Thoracic aorta (tissue), 2 donors: ENCODE measurements at places on chromosomes 5 and 9. TPM values are rescaled to one million over a fixed set of nuclear protein-coding genes. Genes with fewer than 3 reads are reported as not detected.

DNA sequence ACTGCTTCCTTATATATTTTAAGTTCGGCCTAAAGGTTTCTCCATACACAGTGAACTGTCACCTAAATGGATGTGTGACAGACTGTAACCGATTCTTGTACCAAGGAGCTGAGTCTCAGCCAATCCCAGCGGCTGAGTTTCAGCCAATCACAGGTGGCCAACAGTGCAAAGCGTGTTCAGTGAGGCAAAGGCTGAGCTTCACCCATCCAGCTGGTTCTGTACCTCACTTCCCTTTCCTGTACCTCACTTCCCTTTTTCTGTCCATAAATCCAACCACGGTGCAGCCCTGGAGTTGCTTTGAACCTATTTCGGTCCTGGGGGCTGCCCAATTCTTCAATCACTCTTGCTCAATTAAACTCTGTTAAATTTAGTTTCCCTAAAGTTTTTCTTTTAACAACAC, 15.7 kb upstream of the TBC1D9B start:
- H3K36me3 ChIP-seq: no peaks in the 10 kb centered on the region
- H3K4me1 ChIP-seq: no peaks in the 10 kb centered on the region
- H3K4me3 ChIP-seq: no peak overlapping the region
- H3K27ac ChIP-seq: no peak overlapping the region
- H3K27me3 ChIP-seq: no peaks in the 10 kb centered on the region
- no peak for DNase-seq

Gene ELOVL7
- total RNA-seq: 3.0 TPM

DNA sequence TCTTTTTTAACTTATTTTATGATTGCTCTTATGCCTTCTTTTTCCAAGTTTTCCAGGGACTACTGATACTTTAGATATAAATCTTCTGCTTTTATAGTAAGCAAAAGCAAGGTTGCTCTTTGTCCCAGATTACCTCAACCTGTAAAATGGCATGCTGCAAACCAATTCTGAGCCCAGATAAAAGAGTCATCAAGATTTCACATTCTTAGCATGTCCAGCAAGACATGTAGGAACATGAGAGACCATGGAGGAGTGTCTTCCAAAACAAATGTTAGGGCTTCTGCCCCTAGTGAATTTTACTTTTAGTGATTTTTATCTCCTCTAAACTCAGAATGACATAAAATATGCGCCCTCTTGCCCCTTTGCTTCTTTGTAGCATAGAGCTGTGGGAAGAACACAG, 7.0 kb upstream of the CDC20B start:
- peaks cover 7% of the 10 kb centered on the region for H3K4me1 ChIP-seq
- no peak for DNase-seq
- no peaks in the 10 kb centered on the region for H3K36me3 ChIP-seq
- H3K27me3 ChIP-seq: peaks cover 30% of the 10 kb centered on the region

Gene CCL28
- 4.3 TPM for total RNA-seq

Gene PPP1R26
- total RNA-seq: 11.9 TPM

Gene TSSK1B
- not detected for total RNA-seq

Gene PCDHB16
- 11.6 TPM for total RNA-seq

GRCh38 chr5:52876456-52876855, 88.7 kb downstream of the ITGA1 start:
- H3K4me3 ChIP-seq: no peak overlapping the region
- peaks cover 13% of the 10 kb centered on the region for H3K4me1 ChIP-seq
- H3K36me3 ChIP-seq: no peaks in the 10 kb centered on the region
- no peak for DNase-seq
- H3K27me3 ChIP-seq: no peaks in the 10 kb centered on the region
- no peak overlapping the region for H3K27ac ChIP-seq

GRCh38 chr5:150291388-150292385, 2.1 kb upstream of the CAMK2A start:
- H3K27ac ChIP-seq: no peak overlapping the region
- no peaks in the 10 kb centered on the region for H3K4me1 ChIP-seq
- H3K27me3 ChIP-seq: no peaks in the 10 kb centered on the region
- no peaks in the 10 kb centered on the region for H3K36me3 ChIP-seq
- H3K4me3 ChIP-seq: no peak overlapping the region
- no peak for DNase-seq

Gene CDKN2B
- 10.0 TPM for total RNA-seq

- no peaks in the 10 kb centered on the region for H3K4me1 ChIP-seq
- H3K27ac ChIP-seq: no peak overlapping the region
- no peaks in the 10 kb centered on the region for H3K36me3 ChIP-seq
- H3K27me3 ChIP-seq: no peaks in the 10 kb centered on the region
- H3K4me3 ChIP-seq: no peak overlapping the region
Observed at GRCh38 chr5:21173526-21173925, 1185.5 kb upstream of the CDH18 start.

DNA sequence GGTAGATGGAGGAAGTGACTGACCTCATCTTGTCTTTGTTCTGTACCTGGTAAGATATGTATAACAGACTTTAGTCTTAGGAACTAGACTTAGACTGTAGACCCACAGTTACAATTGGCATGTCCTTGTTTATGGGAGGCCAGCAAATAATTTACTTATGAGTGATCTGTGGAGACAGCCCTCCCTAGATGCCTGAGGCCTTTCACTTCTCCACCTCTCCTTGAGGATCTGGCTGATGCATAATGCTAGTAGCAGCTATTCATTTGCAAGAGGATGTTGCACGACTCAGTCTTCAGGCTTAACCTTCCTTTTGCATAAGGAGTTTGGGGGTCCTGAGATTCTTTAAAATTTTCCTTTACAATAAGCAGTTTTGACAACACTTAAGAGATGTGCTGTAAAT, 100.7 kb downstream of the YTHDC2 start:
- H3K4me3 ChIP-seq: no peak overlapping the region
- no peaks in the 10 kb centered on the region for H3K27me3 ChIP-seq
- no peaks in the 10 kb centered on the region for H3K36me3 ChIP-seq
- no peaks in the 10 kb centered on the region for H3K4me1 ChIP-seq

Gene SEMA4D
- total RNA-seq: 20.2 TPM

- DNase-seq: no peak
- no peaks in the 10 kb centered on the region for H3K4me1 ChIP-seq
- H3K36me3 ChIP-seq: no peaks in the 10 kb centered on the region
- H3K27me3 ChIP-seq: no peaks in the 10 kb centered on the region
Observed at GRCh38 chr9:86994231-86994630, 46.9 kb upstream of the GAS1 start.

Gene CCDC152
- total RNA-seq: 4.7 TPM

DNA sequence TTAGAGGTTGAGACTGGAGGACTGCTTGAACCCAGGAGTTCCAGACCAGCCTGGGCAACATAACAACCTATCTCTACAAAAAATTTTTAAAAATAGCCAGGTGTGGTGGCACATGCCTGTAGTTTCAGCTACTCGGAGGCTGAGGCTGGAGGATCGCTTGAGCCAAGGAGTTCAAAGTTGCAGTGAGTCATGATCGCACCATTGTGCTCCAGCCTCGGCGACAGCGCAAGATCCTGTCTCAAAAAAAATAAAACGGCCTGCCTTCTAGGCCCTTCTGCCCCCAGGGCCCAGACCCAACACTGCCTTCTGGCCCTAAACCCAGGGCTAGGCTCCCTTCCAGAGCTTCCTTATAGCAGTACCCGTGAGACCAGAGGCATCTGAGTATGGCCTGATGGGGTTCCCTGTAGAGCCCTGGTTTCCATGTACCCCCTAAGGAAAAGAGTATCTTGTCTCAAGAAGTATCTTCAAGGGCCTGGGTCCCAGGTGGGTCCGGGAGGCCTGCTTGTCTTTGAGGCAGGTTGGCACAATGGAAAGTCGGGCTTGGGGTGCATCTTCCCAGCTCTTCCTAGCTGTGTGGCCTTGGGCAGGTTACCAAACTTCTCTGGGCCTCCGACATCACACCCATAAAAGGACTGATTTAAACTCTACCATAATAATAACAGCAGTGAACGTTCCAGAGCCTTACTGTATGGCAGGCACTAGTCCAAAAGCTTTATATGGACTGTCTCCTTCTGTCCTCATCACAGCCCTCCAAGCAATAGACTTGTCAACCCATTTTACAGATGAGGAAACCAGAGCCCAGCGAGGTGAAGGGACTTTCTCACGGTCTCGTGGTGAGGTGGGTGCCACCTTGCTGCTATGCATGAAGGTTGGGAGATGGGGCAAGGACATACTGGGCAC, 9.6 kb downstream of the LRRC8A start:
- peaks cover 29% of the 10 kb centered on the region for H3K4me1 ChIP-seq
- no peak for DNase-seq
- H3K27me3 ChIP-seq: no peaks in the 10 kb centered on the region
- H3K36me3 ChIP-seq: peaks cover 38% of the 10 kb centered on the region

DNA sequence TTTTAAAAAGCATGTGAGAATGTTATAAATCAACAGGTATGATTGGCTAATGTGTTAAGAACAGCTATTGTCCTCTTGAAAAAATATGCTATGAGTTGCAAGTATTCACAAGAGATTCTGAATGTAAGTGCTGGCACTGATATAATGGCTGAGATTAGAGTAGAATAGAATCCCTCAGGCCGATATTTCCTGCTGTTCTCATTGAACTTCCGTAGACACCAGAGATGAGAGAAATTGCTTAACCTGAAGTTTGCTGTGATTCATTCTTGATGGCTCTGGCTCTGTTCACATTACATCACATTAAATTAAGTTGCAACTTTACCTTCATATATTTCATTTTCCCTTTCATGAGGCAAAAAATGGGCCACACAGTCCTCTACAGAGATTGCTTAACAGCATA, 114.5 kb downstream of the BAAT start:
- H3K27me3 ChIP-seq: no peaks in the 10 kb centered on the region
- no peak overlapping the region for H3K4me3 ChIP-seq
- no peaks in the 10 kb centered on the region for H3K36me3 ChIP-seq
- no peaks in the 10 kb centered on the region for H3K4me1 ChIP-seq
- no peak for DNase-seq
- no peak overlapping the region for H3K27ac ChIP-seq

- no peaks in the 10 kb centered on the region for H3K4me1 ChIP-seq
- no peak overlapping the region for H3K27ac ChIP-seq
- H3K27me3 ChIP-seq: no peaks in the 10 kb centered on the region
- DNase-seq: no peak
- no peak overlapping the region for H3K4me3 ChIP-seq
- no peaks in the 10 kb centered on the region for H3K36me3 ChIP-seq
Observed at GRCh38 chr5:162268694-162269481, 201.3 kb downstream of the GABRG2 start.

DNA sequence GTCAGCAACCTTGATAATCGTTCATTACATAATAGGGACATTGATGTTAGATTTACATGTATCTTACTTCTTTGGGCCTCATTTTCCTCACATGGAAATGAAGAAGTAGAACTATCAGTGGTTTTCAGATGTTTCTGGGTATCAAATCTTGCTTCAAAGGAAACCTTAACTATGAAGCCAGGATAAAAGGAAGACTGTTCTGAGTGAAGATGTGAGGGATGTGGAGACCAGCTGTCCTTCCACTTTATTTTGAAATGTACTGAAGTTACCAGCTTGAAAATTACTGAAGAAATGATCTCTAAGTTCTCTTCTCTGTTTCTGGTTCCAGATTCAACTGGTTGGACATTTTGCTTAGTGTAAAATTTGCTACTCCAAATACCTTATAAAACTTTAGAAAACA, 186.0 kb downstream of the ADAMTSL1 start:
- no peak overlapping the region for H3K27ac ChIP-seq
- no peak for DNase-seq
- H3K4me1 ChIP-seq: peaks cover 27% of the 10 kb centered on the region

DNA sequence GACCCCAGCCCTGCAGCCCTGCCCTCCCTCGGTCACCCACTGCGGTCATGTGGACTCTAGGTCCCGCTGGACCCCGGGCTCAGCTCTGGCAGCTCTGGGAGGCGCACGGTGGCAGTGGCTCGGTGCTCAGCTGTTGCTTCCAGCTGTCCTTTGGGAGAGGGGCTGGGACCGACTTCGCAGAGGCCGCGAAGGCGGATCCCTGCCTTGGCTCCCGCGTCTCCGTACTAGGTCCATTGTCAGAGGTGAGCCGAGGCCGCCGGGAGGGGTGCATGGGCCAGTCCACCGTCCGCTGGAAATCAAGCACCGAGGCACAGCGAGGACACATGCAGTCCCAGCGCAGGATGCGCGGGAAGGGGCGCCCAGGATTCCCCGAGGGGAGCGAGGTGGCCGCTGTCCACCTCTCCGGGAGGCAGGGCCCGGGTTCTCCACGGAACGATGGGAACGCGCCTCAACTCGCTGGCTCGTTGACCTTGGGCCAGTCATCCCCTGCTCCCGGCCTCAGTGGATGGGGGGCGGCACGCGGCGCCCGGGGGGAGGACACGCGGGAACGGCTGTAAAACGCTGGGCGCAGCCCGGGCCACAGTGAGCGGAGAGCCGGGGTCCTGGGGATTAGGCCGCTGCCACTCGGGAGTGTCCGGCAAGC, 732 bp downstream of the GBGT1 start:
- H3K36me3 ChIP-seq: no peaks in the 10 kb centered on the region
- H3K4me1 ChIP-seq: peaks cover 21% of the 10 kb centered on the region
- no peak for DNase-seq
- H3K4me3 ChIP-seq: peak overlapping the region; percentile 80
- peak overlapping the region; percentile 15 for H3K27ac ChIP-seq

- no peak overlapping the region for H3K27ac ChIP-seq
- no peaks in the 10 kb centered on the region for H3K27me3 ChIP-seq
- no peaks in the 10 kb centered on the region for H3K36me3 ChIP-seq
Observed at GRCh38 chr5:148255456-148255855, 13.1 kb upstream of the SPINK13 start.

GRCh38 chr9:124098141-124098905, 86.8 kb downstream of the LHX2 start:
- no peak overlapping the region for H3K4me3 ChIP-seq
- no peak overlapping the region for H3K27ac ChIP-seq
- no peaks in the 10 kb centered on the region for H3K4me1 ChIP-seq
- H3K36me3 ChIP-seq: no peaks in the 10 kb centered on the region
- DNase-seq: no peak
